ENCODE measurements at places on chromosomes 11 and 22.

DNA sequence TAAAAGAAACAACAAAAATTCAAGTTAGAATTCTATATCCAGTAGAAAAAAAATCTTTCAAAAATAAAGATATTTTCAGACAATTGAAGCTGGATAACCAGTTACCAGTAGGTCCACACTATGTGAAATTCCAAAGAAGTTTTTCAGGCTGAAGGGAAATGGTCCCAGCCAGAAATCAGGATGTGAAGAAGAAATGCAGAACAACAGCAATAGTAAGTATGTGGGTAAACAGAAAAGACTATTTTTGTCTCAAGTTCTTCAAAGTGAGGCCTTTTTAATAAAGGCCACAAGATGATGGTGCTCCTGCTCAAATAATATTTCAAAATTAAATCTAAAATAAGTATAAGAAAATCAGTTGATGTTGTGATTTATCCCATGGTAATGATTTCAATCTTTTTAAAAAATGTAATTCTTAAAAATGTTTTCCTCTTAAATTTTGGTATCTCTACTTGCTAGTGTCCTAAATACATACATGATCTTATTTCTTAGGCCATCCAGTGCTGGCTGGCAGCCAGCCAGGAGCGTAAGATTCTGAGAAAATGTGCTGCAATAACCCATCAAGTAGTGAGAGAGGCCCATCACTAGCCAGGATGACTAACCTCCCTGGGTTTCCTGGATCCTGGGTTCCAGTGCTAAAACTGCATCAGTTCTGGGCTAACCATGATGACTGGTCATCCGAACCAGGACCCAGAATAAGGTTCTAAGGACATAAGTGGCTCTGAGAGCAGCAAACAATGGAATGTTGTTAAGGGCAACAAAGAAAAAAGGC is 15.6 kb upstream of the UCP3 start:
- DNase-seq, result no peak

GRCh38 chr11:131186629-131187101 is 183.8 kb upstream of the NTM start:
- DNase-seq, result no peak

- DNase-seq, result no peak
Measured at GRCh38 chr11:5929571-5930368, 12.3 kb upstream of the OR56A3 start.

- no peak for DNase-seq
Measured at GRCh38 chr22:37148031-37148651, 1.6 kb downstream of the IL2RB start.

GRCh38 chr11:35523331-35523768 is 2.1 kb downstream of the PAMR1 start:
- no peak for DNase-seq

DNA sequence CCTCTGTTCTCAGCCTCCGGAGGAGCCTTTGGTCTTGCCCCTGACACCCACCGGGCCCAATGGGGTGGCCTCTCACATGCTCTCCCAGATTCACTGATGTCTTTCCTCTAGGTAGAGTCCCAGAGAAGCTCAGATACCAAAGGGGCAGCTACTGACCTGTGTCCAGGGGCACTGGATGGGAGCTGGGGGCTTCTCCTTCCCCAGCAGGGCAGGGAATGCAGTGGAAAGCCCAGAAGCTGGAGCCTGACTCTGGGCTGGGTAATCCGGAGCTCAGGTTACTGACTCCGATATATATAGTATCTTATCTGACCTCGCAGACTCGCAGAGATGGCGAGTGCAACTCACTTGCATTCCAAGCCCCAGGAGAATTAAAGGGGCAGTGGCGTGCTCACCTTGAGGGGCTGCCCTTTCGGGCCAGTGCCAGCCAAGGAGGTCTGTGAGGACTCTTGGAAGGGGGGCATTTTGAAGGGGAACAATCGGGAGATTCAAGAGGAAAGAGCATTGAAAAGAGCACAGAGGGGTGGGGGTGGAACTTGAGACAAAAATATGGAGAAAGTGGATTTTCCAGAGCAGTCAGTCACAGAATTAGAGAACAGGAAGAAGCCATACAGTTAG is 2.5 kb downstream of the USP2 start:
- no peak for DNase-seq

GRCh38 chr11:8375932-8376331 is 112.3 kb upstream of the LMO1 start:
- no peak for DNase-seq

DNA sequence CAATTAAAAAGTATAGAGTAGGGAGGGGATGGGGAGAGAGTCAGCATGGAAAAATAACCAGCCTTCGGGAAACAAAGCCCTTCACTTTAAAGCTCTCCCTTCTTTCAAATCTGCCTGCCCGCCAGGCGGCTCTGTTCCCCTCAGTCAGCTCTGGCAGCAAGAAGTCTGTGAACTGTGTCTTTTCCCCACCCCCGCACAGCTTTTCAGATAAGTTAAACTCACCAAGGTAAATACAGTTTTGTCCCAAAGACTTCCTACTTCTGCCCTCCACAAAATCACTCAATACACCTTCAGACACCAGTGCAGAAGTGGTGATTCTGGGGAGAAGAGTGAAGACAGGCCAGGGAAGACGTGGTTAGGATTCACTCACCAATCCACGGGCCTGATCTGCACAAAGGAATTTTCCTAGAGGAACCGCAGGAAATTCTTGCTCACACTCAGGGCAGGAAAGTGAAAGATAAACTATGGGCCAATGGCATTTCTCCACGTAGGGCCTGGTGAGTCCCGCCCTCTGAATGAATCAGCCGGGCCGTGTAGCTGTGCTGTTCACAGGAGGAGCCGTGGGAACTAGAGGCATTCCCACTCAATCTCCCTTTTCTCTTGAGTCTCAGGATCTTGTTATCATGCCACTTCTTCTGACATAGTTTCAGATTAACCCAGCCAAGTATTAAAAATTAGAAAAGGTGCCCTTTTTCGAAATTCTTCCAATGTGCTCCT is at the start of gene TRIM5:
TSS of gene TRIM5 (minus strand) at position 429 of the 717 bp plus-strand sequence. CDS start 4,897 bp downstream, outside the sequence.
- peak; percentile 67 for DNase-seq

DNA sequence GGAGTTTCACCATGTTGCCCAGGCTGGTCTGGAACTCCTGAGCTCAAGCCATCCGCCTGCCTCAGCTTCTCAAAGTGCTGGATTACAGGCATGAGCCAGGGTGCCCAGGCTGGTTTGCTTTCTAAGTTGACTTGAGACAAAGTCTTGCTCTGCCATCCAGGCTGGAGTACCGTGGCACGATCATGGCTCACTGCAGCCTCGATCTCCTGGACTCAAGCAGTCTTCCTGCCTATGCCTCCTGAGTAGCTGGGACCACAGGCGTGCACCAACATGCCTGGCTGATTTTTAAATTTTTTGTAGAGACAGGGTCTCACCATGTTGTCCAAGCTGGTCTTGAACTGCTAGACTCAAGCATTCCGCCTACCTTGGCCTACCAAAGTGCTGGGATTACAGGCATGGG is 31.0 kb downstream of the SNU13 start:
- no peak for DNase-seq

DNA sequence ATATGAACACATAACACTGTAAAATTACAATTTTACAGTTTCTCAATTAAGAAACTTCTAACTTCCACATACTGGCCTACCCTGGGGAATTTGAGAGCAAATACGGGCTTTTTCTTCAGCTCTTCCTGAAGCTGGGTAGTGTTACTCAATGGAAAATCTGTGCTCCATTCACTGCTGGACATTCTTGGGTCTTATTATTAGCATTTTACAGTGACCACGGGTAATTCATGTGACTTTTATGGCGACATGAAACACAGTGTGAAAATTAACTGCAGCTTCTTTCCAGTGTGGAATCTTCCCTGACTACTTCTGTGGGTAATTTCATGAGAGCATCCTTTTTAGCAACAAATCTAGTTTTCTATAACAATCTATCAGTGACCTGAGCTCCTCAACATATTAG is 423.7 kb upstream of the ANO5 start:
- DNase-seq, result no peak

DNA sequence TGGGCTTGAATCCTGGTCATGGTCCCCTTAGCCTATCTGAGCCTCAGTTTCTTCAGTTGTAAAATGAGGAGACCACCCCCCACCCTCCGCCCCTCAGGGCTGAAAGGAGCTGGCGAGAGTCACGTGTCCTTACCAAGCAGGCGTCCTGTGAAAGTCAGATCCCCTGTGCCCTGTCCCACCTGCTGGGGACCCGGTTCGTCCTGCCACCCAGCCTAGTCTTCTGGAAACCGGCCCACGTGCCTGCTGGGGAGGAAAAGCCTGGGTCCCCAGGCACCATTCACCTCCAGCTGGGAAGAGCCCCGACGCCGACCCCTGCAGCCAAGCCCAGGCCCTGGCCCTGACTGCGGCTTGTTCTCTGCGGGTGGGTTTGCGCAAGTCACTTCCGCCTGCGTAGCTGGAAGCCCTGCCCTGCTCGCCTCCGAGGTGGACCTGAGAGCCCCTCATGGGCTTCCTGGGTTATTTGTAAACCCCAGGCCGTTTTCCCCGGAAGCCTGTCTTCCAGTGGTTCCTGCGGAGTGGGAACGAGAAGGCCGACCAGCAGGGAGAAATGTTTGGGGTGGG is 679 bp upstream of the SSH3 start:
- no peak for DNase-seq

DNA sequence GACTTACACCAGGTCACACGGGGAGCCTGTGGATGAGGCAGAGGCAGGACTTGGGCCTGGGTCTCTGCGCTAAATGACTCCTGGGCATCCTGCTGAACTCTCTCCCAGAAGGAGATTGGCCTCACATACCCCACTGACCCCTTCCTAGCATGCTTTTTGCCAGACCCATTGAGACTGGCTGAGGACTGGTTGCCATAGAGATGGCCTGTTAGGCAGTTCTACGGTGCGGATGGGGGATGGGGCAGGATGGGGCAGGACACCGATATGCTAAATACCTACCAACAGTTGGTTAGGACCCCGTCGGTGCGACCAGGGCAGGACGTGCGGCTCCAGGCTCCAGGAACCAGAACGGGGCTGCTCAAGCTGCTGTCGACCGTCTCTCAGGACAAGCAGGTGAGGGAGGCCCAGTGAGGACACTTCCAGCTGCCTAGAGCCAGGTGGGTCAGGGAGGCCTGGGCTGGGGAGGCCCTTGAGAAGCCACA is at the start of gene TSGA10IP:
TSS of gene TSGA10IP (plus strand) at position 51 of the 482 bp plus-strand sequence. CDS start at position 247, 196 bp downstream.
- no peak for DNase-seq

- no peak for DNase-seq
Measured at GRCh38 chr22:38966380-38966702, 8.9 kb downstream of the APOBEC3A start.

GRCh38 chr11:79087961-79088318 is 352.9 kb downstream of the TENM4 start:
- no peak for DNase-seq

- no peak for DNase-seq
Measured at GRCh38 chr11:117187007-117187406, 8.5 kb downstream of the SIDT2 start.

GRCh38 chr22:42902875-42903510 is 45.9 kb upstream of the ARFGAP3 start:
- no peak for DNase-seq

- DNase-seq, result no peak
Measured at GRCh38 chr22:47030881-47031627, 268.6 kb downstream of the TBC1D22A start.

GRCh38 chr11:111465400-111465799 is 46.8 kb downstream of the BTG4 start:
- DNase-seq, result no peak

GRCh38 chr11:117183724-117184349 is 5.3 kb downstream of the SIDT2 start:
- no peak for DNase-seq

GRCh38 chr22:33597274-33597985 is 322.8 kb downstream of the LARGE1 start:
- DNase-seq, result no peak

GRCh38 chr11:6635082-6635932 is 16.1 kb upstream of the TPP1 start:
- DNase-seq, result no peak

DNA sequence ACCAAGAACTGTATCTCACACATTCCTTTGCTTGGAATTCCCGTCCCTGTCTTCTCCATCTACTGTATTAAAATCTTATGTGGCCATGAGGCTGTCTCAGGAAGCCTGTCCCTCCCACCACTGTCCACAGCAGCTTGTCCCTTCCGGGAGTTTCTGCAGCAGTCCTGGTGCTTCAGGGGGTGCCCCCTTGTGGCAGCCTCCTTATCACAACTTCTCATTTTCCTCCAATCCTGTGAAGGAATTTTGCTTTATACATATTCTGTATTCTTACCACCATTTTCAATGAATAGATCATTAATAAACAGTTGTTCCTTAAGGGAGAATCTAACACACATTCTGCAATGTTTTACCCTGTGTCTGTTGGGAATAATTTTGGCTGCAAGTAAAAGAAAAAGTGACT is 220.4 kb upstream of the RAG2 start:
- DNase-seq, result no peak

DNA sequence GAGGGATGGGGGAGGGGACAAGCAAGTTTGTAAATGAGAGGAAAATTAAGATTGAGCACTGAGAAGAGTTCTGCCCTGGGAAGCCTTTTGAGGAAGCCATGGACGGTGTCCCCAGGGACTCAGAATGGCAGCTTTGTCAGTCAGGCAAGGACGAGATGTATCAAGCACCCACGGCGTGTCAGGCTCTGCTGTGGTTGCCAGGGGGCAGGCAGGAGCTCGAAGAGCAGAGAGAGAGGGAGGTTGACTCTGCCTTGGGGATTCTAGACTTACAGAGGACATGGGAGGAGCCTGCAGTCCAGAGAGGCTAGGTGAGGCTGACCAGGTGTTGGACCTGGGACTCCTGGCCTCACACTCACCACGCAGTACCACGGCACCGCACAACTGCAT is 29.1 kb upstream of the SYT7 start:
- DNase-seq, result no peak

DNA sequence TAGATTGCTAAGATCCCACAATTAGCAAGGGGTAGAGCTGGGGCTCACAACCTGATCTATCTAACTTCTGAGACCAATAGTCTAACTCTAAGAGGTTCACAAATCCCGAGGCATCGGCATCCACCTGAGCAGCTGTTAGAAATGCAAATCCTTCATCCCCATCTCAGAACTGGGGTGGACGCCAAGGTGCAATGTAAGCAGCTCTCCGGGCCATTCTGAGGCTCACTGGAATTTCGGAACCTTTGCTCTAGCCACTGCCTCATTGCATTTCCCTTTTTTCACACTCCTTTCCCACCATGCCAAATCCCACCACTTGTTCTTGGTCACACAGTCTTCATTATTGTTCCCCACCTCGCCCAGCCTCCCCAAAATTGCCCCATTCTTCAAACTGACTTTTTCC is 29.8 kb downstream of the MAML2 start:
- DNase-seq, result no peak

GRCh38 chr11:86176165-86176884 is 68.2 kb upstream of the EED start:
- DNase-seq, result no peak

DNA sequence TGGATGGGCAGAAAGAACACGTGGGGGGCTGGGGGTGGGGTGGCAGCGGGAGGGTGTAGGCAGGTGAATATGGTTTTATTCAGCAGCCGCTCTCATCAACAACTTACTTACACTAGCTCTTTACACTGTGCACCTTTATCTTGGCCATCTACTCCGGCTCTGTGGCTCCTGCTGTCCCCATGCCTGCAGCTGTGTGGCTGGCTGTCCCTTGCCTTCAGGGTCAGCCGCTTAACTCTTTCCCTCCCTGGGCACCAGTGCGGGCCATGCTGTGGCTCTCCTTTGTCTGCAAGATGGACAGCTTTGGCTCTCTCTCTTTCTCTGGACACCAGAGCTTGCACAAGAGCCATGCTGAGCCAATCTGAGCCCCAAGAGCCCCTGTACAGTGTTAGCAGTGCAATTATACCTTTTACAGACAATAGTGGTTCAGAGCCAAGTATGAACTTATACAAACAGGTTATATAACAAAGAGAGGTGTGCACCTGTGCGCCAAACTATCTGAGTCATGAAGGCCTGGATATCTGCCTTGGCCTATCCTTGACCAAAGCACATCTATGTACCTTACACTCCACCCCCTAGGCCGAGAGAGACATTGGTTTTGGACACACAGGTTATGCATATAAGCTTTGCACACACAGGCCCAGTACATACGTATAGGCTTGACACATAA is 94.3 kb upstream of the CTSC start:
- no peak for DNase-seq

All from activated CD4-positive, alpha-beta T cell treated with anti-CD3 and anti-CD28 coated beads for 1 hour (primary cell).